Activated T-cell treated with anti-CD3 and anti-CD28 coated beads, Interleukin-2, amount 50 U/mL, for 4 hours (primary cell): ENCODE measurements at places on chromosomes 2 and 18. TPM values are rescaled to one million over a fixed set of nuclear protein-coding genes. Genes with fewer than 3 reads are reported as not detected.
A peak's percentile ranks its signal among the peaks of the same experiment; 100 is the strongest.

GRCh38 chr2:239769554-239770245, 255.4 kb downstream of the NDUFA10 start:
- no peak for DNase-seq

- no peak for DNase-seq
These were observed 453.9 kb upstream of the FSIP2 start for GRCh38 chr2:185284696-185285095.

DNA sequence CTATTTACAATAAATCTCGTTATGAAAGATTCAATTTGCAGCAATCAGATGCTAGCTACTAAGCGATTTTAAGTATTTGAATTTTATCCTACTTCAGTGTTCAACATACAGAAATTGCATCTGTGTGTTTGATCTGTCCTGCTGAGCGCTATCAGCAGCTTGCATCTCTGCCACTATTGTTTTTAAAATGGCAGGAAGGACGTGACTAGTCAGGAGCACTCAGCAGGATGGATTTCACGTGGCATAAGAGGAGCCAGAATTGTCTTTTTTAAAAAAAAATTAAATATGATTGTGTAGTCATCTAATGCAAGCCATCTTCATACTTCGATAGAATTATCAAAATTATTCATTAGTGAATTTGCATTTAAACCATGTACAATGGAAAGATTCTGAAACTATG, 2.8 kb upstream of the KLHL14 start:
- DNase-seq = no peak

DNA sequence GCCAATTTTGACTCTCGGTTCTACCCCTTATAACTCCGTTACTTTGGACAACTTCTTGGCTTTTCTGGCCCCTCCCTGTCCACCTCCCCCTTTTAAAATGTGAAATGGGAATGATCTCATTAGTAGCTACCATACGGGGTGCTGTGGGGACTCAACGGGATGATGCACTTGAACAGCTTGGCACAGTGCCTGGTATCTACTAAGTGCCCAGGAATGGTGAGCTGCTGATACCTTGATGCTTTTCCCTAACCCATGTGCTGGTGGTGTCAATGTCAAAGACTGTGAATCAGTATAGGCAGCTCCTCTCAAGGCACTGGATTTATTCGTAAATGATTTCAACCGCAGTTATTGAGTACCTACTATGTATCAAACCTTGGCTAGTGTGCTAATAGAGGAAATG, 204.2 kb downstream of the LOXHD1 start:
- no peak for DNase-seq

Gene RESP18
- total RNA-seq = not detected

GRCh38 chr2:85551698-85552678, 9.3 kb downstream of the GGCX start:
- DNase-seq = peak; percentile 89

DNA sequence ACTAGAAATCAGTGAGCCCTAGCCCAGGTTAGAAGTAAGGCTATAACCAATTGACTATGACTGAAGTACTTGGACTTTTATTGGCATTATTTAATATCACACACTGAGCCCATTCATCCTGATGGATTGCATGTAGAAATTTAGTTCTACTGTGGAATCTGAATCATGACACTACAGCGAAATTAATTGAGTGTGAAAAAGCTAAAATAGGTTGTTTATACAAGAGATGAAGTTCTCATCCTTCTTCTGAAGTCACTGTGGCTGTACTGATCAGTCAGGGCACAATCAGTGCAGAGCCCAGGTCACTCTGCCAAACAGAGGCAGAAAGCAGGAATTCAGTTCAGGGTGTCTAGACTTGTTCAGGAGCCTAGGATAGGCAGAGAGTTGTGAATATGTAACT, 158.9 kb downstream of the BABAM2 start:
- no peak for DNase-seq

Gene SUPT7L
- 31.4 TPM for total RNA-seq

Gene MPPE1
- total RNA-seq = 31.4 TPM

Gene CNPPD1
- 72.7 TPM for total RNA-seq

DNA sequence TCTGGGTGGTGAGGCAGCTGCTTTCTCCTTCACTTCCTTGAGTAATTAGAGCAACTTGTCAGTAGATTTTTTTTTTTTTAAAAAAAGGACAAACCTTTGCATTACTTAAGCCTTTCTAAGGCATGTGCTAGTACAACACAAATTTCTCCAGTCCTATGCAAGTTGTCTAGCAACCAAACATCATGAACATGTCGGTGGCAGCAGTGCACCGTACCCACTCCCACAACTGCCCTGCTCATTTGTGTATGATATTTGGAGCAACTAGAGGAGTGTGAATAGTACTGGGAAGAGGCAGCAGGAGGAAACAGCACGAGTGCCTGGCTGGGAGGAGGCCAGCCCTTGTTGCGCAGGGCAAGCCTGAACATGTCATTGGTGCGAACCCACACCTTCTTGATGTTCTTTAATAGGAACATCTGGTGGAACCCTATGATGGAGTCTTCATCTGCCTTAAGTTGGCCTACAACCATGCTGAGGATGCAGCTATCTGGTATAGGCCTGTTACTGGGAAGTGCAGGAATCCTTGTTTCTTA, 238.3 kb downstream of the TDRD15 start:
- no peak for DNase-seq

GRCh38 chr18:79866889-79867574, 69.3 kb downstream of the KCNG2 start:
- no peak for DNase-seq

Gene SLC8A1
- 0.28 TPM for total RNA-seq

- no peak for DNase-seq
These were observed 119.9 kb upstream of the NDUFV2 start for GRCh38 chr18:8982416-8983183.

DNA sequence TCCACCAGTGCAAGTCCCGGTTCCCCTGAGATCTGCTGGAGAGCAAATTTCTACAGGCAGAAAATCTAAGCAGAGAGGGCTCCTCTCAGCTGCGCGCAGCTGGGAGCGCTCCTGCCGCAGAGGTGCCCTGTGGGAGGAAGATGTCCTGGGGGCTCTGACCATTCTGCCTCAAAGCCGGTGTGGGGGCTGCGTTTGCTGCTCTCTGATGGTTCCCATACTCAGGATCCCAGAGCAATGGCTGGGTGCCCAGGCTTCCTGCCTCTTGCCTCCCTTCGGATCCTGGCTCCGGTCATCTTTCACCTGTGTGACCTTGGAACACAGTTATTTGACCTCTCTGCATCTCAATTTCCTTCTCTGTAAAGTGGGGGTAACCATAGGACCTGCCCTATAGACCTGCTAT, 434.2 kb downstream of the ZNF521 start:
- no peak for DNase-seq

DNA sequence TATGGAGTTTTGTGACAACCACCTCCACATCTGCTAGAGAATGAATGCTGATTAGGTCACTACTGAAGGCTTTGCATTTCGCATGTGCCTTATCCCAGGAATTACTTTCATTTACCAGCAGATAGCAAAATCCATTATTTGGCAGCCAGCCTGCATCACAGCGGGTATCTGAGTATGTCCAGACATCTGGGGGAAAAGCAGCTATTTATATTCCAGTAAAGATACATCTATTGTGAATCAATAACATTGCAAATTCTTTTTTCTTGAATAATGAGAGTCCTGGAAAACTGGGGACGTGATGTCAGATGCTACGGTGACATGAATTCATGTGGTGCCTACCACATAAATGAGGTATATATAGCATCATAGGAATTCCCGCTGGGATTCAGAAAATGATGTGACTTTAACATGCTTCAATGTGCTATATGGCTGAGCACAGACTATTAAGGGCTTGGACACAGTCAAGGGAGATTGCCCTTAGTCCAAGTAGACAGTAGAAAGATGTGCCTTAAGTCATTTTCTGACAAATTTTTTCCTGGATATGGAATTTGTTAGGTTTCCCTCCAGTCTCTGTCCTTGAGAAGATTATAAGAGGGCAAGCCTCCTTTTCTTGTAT, 84.2 kb upstream of the CD302 start:
- DNase-seq = no peak

Gene TMEM182
- 5.0 TPM for total RNA-seq

DNA sequence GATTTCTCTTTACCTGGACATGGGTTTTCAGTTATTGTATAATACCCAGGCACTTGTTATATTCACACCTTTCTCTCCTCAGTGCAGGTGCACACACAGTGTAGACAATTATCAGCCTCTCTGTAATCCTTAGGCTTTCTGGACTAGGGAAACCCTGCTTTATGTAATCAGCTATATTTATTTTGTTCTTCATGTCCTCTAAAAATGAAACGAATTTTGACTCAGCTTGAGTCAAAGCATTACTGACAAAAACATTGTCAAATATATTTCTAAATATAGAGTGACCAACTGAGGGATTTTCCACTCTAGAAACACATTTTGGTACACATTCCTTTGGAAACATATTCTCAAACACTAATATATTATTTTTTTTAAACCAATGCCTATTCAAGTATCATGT, 144.8 kb upstream of the GULP1 start:
- DNase-seq = no peak

Gene EMILIN1
- 1.3 TPM for total RNA-seq

DNA sequence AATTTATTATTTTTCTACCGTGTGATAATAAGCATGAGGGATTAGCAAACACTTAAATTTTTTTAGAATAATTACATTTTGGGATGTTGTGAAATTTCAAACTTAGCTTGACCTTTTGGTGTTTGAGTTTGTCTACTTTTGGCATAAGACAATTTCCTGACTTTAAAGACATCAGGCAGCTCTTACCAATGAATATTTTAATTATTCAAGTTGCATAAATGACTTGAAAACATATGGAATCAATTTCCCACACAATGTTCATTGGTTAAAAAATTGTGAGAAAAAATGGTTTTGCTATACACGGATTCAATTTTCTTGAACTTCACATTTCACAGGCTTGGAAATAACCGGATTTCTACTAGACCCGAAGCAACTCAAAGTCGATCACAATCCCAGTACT, 243.4 kb downstream of the IKZF2 start:
- no peak for DNase-seq

GRCh38 chr18:42268798-42269197, 313.8 kb downstream of the PIK3C3 start:
- no peak for DNase-seq

- DNase-seq = no peak
These were observed 96.8 kb upstream of the CDC42EP3 start for GRCh38 chr2:37767959-37768925.

DNA sequence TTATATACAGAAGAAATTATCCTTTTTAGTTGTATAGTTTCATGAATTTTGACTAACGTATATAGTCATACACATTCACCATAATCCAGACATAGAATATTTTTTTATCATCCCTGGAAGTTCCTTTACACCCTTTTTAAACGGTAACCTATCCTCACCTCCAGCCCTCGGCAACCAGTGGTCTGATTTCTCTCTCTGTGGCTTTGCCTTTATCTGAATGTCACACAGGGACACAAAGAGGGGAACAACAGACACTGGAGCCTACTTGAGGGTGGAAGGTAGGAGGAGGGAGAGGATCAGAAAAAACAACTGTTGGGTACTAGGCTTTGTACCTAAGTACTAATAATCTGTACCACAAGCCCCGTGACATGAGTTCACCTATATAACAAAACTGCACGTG, 191.9 kb downstream of the MC4R start:
- DNase-seq = no peak

GRCh38 chr2:170141865-170142264, 36.1 kb upstream of the MYO3B start:
- no peak for DNase-seq

- no peak for DNase-seq
These were observed 2.8 kb upstream of the PSMD1 start for GRCh38 chr2:231053846-231054245.

Gene GREB1
- 0.32 TPM for total RNA-seq

DNA sequence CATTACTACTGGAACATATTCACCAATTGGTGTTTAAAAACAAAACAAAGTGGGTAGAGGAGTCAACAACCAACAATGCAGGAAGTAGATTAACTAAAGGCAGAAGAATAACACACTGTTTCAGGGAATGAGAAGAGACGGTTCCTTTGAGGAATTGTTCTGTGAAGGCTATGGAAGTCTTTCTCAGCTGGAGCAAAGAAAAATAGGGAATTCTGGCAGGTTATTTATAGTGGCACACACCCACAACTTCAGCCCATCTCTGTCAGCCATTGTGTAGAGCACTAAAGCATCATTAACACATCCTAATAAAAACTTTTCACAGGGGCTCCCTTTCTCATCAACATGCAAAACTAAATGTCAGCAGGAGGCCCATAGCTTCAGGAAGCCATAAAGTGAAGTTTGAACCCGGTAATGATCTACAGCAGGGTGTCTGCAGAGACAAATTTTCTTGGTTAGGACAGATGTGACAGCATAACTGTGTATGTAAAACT, 113.6 kb downstream of the CDH2 start:
- no peak for DNase-seq

DNA sequence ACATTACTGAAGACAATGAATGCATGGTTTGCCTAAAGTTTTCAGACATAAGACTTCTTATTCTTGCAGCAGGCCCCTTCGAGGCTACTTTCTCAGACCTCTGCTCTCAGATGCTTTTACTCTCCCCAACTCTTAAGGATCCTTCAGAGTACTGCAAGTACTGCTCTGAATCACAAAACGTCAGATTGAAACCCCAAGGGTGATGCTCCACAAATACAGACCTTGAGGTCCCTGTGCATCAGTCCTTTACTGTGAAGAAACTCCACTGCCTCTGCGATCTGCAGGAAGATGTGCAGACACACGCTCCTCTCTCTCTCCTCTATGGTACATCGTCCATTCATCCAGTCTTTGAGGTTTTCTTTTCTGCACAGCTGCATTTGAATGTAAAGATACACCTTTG, 52.8 kb downstream of the EIF2AK3 start:
- no peak for DNase-seq

- DNase-seq = no peak
These were observed 146.3 kb upstream of the CTAGE1 start for GRCh38 chr18:22564036-22564435.

DNA sequence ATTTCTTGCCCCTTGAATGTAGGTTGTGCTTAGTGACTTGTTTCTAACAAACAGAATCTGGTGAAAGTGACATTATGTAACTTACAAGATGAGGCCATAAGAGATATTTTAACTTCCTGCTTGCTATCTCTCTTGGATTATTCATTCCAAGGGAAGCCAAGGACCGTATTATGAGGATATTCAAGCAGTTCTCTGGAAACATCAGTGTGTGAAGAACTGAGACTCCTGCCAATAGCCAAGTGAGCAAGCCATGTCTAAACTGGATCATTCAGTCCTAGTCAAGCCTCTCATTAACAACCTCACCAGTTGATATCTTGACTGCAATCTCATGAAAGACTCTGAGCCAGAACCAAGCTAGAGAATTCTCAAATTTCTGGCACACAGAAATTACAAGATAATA, 765.1 kb upstream of the SLC8A1 start:
- no peak for DNase-seq

GRCh38 chr2:197600306-197600705, 75.1 kb downstream of the RFTN2 start:
- DNase-seq = no peak

Gene FBXO36
- 0.81 TPM for total RNA-seq

GRCh38 chr2:131120815-131121317, 15.7 kb downstream of the PLEKHB2 start:
- DNase-seq = no peak

DNA sequence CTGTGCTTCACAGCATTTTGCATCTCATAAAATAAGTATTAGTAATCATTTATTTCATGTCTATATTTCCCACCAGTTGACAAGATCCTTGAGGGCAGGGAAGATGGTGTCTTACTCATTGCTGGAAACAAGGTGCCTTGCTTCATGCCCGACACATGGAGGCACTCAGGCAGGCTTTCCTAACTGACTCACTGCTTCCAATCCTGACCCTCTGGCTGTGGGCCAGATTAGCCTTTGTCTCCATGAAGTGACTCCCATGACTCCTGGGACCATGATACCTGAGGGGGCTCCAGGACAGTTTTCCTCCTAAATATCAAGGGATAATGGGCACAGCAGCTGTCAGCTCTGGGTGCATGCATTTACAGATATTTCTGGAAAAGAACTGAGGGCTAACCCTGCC, 275.1 kb downstream of the AGPS start:
- no peak for DNase-seq

Gene NOP58
- 349 TPM for total RNA-seq
